ENCODE measurements at places on chromosomes 6 and 20.

DNA sequence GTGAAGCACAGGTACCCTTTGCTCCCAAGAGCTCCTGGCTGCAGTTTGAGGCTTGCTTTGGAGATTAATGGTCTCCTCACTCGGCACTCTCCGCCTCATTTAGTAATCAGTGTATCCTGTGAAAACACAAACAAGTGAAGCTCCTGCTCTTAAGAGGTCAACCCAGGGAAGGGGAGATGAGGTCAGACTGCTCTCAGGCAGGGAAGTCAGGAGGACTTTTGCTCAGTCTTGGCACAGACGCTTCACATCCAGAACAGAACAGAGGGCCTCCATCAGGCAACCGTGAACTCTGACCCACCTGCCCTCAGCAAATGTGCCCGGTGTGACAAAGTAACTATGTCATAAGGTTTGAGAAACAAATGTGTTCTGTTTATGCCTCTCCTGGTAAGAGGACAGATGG, 428.8 kb upstream of the JARID2 start:
- DNase-seq = no peak

GRCh38 chr6:157143171-157143889, 180.0 kb downstream of the TMEM242 start:
- peak; percentile 65 for DNase-seq

GRCh38 chr6:166515072-166515810, 71.2 kb downstream of the RAMACL start:
- DNase-seq = no peak

GRCh38 chr6:16064671-16065072, 64.2 kb upstream of the MYLIP start:
- no peak for DNase-seq

DNA sequence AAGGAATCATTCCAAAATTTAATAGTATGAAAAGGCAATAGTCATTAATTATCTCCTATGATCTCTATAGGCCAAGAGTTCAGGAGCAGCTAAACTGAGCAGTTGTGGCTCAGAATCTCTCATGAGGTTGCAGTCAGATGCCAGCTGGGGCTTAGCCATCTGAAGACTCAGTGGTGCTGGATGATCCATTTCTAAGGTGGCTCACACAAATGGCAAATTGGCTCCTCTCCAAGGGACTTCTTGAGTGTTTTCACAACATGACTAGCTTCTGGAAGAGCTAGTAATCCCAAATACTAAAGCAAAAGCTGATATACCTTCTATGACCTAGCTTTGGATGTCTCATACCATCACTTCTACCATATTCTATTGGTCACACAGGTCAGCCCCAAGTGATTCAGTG, 104.2 kb downstream of the HAO1 start:
- DNase-seq = no peak

GRCh38 chr20:37342231-37343177, 3.4 kb upstream of the SRC start:
- DNase-seq = no peak

DNA sequence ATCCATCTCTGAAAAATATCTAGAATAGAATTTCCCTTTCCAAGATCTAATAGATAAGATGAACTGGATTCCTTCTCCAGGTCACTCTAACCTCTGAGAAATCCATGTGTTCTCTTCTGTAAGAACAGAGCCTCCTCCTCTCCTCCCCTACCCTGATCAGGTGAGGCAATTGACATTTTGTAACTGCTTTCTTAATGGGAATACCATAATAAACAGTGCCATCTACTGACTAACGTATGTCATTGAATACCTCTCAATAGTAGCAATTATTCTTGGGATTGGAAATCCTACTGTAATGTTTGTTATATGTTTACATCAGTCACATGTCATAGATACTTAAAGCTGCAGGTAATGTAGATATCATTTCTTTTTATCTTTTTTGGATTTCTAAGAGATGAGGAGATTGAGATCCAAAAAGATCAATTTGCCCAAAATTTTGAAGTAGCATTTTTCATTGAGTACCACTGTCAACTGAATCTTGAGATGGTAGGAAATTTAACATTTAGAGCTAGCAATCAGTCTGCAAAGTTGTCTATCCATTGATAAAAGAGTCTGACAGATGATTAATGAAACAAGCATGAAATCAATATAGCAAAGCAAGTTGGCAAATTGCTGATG, 365.8 kb upstream of the HSF2 start:
- no peak for DNase-seq

DNA sequence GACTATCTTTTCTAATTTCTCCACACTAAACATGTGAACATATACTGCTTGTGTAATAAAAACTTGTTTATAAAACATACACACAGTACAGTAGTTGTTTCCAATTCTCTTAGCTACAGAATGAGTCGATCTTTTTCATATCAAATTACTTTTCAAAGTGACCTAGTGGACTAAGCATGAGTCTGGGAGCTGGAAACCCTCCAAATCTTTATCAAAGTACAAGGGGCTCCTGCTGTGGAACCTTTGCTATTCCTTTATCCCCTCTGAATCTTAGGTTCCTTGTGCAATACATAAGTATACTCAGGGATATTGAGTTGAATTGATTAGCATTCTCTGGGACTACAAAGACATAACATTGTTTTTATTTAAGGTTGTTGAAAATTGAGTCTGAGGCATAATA, 48.7 kb upstream of the TAB2 start:
- no peak for DNase-seq

GRCh38 chr6:146855889-146856288, 257.1 kb downstream of the ADGB start:
- DNase-seq = no peak

DNA sequence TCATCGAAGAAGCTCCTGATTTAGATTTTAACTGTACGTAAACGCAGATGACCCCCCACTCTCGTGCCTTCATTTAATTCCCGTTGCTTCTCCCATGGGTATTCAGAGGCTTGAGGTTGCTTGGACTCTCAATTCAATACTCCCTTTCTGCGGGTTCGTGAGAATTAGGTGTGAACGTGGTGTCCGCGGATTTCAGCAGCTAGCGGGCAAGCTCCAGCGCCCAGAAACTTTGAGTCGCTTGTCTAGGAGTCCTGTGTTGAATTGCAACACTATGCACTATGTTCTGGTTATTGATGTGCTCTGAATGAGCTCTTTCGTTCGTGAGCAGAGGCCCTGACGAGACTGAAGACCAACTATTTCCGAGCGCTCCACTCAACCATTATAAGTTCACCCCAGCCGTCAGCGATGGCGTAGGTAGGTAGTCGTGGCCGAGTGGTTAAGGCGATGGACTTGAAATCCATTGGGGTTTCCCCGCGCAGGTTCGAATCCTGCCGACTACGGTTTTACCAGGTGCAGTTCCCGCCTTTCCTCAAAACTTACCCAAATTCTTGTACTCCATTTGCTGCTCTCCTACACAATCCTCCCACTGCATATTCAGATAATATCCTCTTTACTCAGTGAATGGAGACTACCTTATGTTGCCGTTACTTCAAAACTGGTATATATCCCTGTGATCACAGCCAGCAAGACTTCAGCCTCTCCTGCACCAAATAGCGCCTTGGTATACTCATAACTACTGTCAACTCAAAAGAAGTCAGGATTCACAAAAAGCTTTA, 72.6 kb upstream of the ZNF184 start:
- no peak for DNase-seq

GRCh38 chr6:70298068-70298467, 4.8 kb downstream of the COL9A1 start:
- no peak for DNase-seq

- no peak for DNase-seq
These were observed 42.3 kb downstream of the IL20RA start for GRCh38 chr6:137002505-137002904.

GRCh38 chr6:80173411-80173810, 66.9 kb downstream of the BCKDHB start:
- DNase-seq = no peak

DNA sequence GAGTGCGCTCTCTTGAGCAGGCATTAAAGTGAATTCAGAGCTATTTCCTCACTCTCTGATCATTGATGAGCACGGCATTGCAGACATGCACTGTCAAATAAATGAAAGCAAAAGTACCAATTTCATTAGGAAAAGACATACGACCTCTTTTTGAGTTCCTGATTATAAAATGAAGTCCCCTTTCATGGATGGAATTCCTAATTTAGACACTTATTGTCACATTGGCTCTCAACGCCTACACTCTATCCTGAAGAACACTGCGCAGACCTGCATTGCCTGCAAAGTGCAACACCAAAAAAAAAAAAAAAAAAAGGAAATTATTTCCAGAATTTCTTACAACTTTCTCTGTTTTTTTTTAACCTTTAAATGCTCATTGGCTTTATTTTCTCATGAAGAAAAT, 1.6 kb downstream of the ADGRB3 start:
- no peak for DNase-seq

DNA sequence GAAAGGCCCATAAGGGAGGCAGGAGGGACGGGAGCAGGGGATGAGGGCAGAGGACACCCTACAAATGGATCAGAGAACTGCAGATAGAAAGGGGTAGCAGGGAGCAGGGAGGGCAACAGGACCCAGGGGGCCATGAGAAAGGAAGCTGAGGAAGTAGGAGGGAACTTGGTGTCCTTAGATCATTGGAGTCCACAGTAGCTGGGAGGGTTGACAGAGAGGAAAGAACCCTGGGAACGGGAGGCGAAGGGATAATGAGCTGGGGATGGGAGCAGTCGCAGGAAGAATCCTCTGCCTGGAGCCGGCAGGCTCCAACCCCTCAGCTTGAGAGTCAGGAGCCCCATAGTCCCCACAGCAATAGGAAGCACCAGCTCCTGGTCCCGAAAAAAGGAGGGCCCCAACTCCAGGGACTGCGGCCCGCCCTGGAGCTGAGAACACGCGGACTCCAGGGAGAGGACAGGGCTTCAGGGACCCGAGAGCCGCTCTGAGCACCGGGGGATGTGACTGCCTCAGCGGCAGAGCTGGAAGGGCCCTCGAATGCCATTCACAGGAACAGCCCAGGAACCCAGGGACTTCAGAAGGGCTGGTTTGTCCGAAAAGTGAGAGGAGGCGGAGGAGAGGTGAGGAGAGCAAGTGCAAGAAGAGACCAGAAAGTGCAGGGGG, 32.7 kb downstream of the HLA-A start:
- no peak for DNase-seq

GRCh38 chr6:45272626-45273025, 55.5 kb upstream of the RUNX2 start:
- DNase-seq = no peak

- DNase-seq = no peak
These were observed 24.9 kb downstream of the NCR2 start for GRCh38 chr6:41360314-41360685.

DNA sequence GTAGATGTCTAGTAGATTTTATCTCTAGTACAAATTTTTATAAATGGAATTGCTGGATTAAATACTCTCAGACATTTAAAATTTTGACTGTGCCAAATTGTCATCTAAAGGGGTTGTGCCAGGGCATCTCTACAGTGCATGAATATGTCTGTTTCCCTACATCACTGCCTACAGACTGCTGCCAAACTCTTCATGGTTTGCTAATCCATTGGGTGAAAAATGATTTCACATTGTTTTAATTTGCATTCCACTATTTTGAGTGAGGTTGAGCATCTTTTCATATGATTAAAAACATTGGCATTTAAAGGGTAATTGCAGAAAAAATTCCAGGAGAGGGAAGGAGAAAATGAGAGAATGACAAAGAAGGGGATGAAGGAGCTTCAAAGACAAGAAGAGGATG, 267.7 kb upstream of the RNF24 start:
- no peak for DNase-seq

DNA sequence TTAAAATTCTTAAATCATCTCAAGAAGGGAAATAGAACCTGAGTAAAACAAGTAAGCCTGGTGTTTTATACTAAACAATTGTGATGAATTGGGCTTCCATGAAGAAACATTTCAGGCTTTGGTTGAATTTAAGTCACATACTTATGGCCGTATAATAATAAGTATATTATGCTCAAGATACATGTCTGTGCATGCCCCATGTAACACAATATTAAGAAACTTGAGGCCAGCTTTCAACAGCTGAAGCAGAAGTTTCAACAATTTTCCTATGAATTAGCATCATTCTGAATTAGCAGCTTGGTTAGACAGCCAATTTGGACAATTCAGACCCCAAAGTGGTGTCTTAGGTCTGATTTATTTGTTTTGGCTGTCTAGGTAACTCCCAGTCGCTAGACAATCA, 243.7 kb downstream of the MYLK4 start:
- no peak for DNase-seq

DNA sequence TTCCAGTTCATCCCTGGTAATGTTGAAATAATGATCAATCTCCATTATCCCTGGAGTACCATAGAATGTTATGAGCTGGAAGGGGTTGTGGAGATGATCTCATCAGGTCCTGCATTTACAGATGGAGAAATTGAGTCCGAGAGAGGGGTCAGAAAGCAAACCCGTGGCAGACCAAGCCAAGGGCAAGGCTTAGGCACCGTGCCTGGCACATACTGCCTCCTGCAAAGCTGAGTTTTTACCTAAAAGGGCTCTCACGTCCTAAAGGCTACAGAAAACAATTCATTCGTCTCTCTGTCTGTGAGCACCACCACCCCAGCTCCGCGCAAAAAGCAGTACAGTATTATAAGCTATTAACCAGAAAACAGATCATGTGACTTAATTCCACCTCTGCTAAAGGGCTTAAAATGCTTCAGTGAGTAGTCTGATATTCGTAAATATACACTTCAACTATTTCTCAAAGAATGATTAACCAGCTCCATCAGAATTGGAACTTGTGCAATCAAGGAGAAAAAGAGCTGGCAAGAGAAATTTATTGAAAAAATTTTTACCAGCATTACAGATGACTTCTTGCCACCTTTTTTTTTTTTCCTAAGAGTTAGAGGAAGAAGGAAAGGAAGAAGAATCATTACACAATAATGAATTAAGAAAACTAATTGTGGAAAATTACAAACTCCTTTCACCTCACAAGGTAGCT, 3.4 kb upstream of the PARD6B start:
- no peak for DNase-seq

GRCh38 chr20:57180954-57181353, 85.5 kb downstream of the BMP7 start:
- DNase-seq = no peak

- no peak for DNase-seq
These were observed 7.7 kb downstream of the PSMB1 start for GRCh38 chr6:170545405-170545804.

GRCh38 chr6:170132561-170132991, 158.3 kb downstream of the DLL1 start:
- DNase-seq = no peak

- DNase-seq = no peak
These were observed 48.2 kb downstream of the IRF4 start for GRCh38 chr6:439641-440167.

GRCh38 chr20:10719740-10720385, 46.1 kb upstream of the JAG1 start:
- DNase-seq = no peak

Data from left ventricle myocardium superior (tissue), 1 donor.